ENCODE measurements at places on chromosomes 2 and 18.

DNA sequence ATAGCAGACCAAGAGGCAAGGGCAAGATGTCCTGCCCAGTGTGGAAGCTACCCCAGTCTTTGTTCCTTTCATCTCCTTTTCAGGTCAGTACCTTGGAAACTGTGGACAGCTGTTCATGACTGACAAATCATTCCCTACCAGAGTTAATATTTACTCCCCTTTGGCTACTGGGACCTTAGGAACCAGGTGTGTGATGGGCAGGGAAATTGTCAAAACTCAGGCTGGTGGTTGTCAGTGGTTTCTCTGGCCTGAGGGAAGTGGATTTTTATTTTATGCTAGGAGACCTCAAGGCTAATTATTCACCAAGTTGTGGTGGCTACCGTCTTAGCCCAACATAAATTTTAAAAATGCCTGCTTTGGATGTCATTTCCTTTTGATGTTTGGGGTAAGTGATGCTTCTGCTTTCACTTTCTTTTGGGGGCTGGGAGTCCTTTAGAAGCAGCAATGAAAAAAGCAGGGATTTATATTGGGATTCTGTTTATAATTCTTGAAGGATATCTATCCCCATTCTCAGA lies 119.3 kb downstream of the SETBP1 start:
- no peak for DNase-seq

- no peak for DNase-seq
Observed at GRCh38 chr2:122366969-122367645, 611.7 kb downstream of the TSN start.

DNA sequence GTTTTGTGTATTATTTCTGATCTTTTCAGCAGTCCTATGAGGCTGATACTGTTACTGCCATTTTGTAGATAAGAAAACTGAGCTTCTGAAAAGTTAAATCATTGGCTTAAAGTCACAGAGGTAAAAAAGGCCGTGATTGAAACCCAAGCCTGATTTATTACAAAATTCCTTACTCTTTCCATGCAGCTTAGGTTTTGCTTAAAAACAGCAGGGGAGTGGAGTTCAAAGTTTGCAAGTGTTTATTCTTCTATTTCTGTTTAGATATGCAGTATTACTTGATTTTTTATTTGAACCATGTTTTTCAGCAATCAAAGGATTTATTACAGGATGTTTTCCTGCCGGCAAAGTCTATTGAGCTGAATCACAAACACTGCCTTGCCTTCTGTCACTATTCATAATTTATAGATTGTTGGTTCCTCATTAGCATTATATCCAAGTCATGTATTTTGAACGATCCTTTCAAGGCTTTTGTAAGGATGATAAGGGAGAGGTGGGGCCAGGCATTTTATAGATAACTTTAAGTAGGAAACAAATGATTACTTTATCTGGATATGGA lies 31.9 kb upstream of the MSTN start:
- no peak for DNase-seq

- peak; percentile 98 for DNase-seq
Observed at GRCh38 chr2:2846332-2847208, 515.5 kb upstream of the MYT1L start.

GRCh38 chr2:219079417-219079816 lies 18.7 kb upstream of the IHH start:
- DNase-seq = no peak

- DNase-seq = no peak
Observed at GRCh38 chr2:35428548-35428947, 927.0 kb upstream of the CRIM1 start.
